SK-MEL-5 (cell line): ENCODE measurements at places on chromosomes 16 and 17. TPM values are rescaled to one million over a fixed set of nuclear protein-coding genes. Genes with fewer than 3 reads are reported as not detected.

DNA sequence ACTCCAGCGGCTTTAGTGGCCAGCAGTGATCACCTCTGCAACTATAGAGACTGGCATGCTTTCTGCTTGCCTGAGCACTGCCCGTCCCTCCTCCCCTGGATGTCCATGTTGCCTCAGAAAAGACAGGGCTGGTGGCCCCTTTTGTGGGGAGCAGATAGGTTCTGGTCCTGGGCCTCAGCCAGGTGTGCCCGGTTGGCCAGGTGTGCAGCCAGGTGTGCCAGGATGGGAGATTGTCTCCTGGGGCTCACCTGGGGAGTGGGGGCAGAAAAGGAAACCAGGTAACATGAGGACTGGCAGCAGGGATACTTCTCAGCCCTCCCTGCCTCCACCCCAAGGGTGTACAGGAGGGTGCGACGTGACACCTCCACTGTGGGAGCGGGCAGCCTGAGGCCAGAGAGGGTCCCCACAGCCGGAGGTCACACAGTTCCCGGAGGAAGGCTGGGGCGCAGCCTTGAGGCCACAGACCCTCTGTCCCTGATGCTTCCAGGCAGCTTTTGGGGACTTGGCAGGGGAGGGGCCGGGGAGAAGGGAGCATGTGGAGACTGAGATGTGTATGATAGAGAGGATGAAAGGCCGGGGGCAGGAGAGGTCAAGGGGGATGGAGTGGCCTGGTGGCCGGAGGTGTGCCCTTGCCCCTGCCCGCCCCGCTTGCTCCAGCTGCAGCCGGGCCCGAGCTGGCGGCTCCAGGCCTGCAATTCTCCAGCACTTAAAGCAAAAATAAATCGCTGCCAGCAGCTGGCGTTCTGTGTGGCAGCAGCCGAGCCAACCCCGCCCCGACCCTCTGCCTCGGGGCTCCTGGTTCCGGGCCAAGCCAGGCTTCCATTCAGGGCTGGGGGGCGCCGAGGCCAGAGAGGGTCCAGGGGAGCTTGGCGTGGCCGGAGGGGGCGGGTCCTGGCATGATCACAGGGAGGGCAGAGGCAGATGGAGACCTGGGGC, 6.7 kb downstream of the KCNJ12 start:
- no peak for DNase-seq

- DNase-seq, result no peak
These were observed 260.9 kb downstream of the PHKB start for GRCh38 chr16:47722046-47722445.

- peak; percentile 25 for DNase-seq
These were observed 165.4 kb downstream of the AIPL1 start for GRCh38 chr17:6269478-6269877.

- DNase-seq, result no peak
These were observed 18.8 kb upstream of the MARCHF10 start for GRCh38 chr17:62826956-62827355.

DNA sequence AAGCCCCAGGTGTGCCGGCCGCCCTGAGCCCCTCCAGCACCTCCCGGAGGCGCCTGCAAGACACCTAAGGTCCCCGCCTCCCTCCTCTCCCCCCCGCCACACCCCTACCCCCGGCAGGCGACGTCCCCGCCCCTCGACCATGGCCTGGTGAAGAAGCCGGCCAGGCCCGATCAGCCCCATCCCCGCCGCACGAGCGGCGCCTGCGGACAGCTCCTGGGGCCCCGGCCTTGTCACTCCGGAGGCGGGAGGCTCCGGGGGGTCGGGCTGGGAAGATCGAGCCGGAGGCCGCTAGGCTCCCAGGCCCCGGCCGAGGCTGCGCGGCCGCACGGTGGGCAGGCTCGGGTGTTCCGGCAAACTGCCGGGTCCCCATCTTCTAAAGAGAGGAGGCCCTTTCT, 405 bp upstream of the ACE start:
- no peak for DNase-seq

DNA sequence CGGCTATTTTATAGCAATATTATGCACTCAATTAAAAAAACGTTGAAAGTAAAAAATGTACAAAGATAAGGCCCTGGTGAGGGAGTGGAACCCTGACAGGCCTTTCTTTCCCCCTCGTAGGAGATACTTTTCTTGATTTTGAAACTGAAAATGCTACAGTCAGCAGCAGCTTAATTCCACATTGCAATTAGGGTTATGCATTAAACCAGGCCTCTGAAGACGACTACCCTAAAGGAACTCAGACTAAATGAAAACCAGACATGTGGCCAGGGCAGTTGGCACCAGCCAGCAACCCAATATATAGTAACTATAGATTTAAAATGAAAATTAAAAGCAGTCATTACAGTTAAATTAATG, 463.2 kb upstream of the MAF start:
- DNase-seq, result no peak

DNA sequence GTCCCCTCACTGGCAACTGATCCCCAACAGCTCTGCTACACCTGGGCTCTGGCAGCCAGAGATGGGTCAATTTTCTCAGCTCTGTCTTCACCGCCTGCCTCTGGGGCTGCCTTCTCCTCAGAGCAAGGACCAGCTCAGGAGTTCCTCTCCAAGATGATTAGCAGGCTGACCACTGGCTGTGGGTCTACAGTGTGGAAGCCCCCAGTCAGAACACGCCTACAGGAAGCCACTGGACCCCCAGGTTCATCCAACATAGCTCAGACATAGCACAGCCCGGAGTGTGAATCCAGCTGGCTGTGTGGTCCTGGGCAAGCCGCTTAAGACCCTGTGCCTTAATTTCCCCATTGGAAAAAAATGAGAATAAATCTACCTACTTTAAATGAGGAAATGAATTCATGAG, 4.9 kb downstream of the DOK4 start:
- no peak for DNase-seq

DNA sequence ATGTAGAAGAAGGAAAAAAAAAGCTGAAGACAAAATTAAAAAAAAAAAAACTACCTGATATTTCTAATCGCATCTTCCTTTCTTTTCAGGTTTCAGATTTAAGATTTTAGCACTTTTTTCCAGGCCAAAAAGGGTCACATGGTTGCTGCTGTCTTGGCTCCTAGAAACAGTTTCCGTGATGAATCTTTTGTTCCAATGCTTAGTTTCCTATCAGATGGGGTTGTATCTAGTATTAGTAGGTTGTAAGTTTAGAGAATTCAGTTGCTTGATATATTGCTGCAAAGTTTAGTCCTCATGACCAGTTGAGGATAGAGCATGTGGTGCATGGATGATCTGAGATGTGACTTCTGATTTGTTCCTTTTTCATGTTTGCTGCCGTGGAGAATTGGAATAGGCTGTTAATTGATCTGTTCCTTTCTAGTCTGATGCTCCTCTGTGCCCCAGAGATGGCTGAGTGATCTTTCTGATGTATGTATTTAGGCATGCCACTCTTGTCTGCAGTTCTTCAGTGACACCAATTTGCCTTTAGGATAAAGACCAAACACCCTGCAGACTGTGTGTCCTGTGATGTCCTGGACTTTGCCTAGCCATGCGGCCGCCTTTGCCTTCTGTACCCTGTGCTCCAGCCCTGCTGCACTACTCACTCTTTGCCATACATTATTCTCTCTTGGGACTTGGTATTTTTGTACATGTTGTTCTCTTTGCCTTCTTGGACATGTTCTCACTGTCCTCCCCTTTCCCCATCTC, 94.0 kb downstream of the MRTFB start:
- no peak for DNase-seq

The ZPBP2 gene
- total RNA-seq, result not detected in 2 replicates

The OR2C1 gene
- total RNA-seq, result not detected in 2 replicates

The NPIPB13 gene
- 0.90 and 0.95 TPM in 2 replicates for total RNA-seq

The CLDN6 gene
- not detected in 2 replicates for total RNA-seq

The CCL2 gene
- total RNA-seq, result not detected in 2 replicates

The HOXB4 gene
- 0.16 and 0.48 TPM in 2 replicates for total RNA-seq

The BAIAP3 gene
- 1.2 and 3.0 TPM in 2 replicates for total RNA-seq

The TMEM98 gene
- total RNA-seq, result 86.1 and 98.0 TPM in 2 replicates

The EVI2A gene
- 8.1 and 8.9 TPM in 2 replicates for total RNA-seq
